ENCODE measurements at places on chromosomes 2 and 18. TPM values are rescaled to one million over a fixed set of nuclear protein-coding genes. Genes with fewer than 3 reads are reported as not detected.

CXCR4 gene
- 219 TPM for total RNA-seq

DNA sequence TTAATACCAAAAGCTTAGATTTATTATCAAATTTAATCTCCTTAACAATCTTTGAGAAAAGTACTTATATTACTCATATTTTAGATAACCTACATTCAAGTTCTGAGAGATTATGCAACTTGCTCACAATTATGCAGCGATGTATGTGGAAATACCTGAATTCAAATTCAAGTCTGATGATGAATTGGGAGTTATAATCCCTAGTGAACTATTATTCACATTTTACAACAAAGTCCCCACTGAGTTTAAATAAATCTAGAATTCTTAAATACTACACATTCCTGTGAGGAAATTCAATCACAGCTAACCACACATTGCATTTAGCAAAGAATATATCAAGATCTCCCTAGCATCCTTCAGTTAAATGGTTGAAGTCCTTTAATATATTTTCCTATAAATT, 278.4 kb downstream of the NOL4 start:
- DNase-seq, result no peak

- DNase-seq, result no peak
Observed at GRCh38 chr2:4662161-4662779, 958.9 kb downstream of the DCDC2C start.

GRCh38 chr18:35192415-35192814, 48.4 kb upstream of the ZNF397 start:
- DNase-seq, result no peak

Data from activated CD8-positive, alpha-beta T cell treated with anti-CD3 and anti-CD28 coated beads, Interleukin-2, amount 10 ng/mL, durations not matched to agents 7 days and 5 days (primary cell).